ENCODE measurements at places on chromosomes 1 and 21.

- DNase-seq = no peak
Observed at GRCh38 chr1:183620311-183620710, 15.3 kb downstream of the ARPC5 start.

GRCh38 chr1:234342774-234343173 lies 30.5 kb upstream of the COA6 start:
- no peak for DNase-seq

- no peak for DNase-seq
Observed at GRCh38 chr21:38121888-38122720, 134.7 kb upstream of the KCNJ15 start.

GRCh38 chr21:25788677-25789076 lies 53.9 kb downstream of the GABPA start:
- DNase-seq = no peak

- no peak for DNase-seq
Observed at GRCh38 chr1:28343405-28343804, 14.6 kb downstream of the MED18 start.

DNA sequence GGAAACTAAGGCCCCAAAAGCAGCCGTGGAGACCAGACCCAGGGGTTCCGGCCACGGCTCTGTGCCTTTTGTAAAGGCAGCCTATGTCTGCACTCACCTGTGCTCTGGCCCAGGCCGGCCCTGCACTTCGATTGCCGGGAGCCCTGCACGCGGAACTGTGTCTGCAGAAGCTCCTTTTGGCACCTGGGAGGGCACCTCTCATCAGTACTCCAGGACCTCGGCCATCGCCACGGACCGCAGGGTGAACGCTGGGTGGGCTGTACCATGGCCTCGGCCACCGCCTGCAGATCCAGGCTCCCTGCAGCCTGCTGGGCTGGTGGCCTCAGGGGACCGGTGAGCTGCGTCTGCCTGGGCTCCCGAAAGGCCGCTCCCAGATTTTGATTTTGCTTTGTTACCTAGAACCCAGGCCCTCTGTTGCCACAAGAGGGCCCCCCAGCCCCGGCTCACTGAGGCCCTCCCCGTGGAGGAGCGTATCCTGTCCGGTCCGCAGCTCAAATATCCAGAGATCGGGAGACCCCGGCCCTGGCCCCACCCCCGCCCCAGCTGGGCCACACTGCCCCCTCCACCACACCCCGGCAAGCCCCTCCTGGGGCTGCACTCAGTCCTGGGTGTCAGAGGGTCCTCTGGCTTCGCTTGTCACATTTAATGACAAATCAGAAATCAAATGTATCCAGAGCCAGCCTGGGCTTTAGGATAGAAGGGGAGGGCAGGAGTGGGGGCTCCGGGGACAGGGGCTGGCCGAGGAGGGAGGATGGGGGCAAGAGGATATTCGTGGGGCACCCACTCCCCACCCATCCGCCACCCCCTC lies 60.2 kb upstream of the PDE9A start:
- peak; percentile 61 for DNase-seq

- DNase-seq = peak; percentile 65
Observed at GRCh38 chr1:234608911-234609690, 877 bp downstream of the IRF2BP2 start.

DNA sequence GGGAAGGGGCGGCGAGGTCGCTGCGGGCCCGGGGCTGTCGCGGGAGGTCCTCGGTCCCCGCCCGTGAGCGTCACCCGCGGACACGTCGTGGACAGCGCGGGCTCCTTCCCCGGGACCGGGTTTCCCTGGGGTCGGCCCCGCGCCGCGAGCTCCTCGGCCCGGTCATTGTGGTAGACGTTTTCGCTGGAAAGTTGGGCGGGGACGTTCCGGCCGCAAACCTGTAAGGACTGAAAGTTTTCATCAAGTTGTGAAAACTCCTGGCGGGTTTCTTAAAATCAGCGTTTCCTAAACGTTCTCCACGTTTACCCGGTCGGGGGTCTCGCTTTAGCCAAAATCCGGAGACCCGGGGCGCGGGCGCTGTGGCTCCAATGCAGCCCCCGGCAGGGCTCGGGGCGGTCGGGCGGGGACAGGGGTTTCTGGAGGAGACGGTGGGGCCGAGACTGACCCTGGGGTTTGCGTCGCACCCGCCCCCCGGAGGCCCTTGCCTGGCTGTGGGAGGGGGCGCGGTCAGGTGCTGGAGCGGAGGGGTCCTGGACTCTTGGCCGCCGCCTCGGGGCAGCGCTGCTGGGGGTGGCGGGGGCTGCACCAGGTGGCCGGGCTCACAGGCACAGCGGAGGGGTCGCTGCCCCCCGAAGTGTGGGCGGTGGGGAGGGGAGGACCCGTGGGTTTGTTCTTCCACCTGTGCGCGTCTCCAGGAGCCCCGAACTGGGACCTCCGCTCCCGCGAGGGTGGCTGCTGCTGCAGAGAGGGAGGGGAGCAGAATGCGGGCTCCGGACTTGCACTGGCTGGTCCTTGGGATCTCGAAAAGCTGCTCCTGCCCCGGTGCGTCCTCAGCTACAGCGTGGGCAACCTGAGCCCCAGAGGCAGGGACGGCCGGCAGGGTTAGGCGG lies 827 bp downstream of the PRKCZ start:
- DNase-seq = no peak

DNA sequence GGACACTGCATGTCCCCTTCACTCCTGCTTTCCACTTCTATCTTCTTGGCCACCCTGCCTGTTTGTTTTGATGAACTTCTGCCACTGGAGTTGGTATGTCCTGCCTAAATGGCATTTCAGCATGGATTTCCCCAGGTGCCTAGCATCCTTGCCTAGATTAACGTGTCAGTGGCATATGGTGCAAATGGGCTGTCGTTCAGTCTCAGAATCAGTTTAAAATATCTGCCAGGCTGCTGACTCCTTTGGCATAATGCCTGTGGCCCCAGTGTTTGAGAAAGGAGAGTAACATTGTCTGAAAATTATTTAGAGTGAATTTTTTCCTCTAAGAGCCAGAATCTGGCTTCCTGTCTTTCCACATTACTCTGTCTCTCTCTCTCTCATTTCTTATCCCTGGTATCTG lies 64.9 kb upstream of the BARHL2 start:
- DNase-seq = no peak

DNA sequence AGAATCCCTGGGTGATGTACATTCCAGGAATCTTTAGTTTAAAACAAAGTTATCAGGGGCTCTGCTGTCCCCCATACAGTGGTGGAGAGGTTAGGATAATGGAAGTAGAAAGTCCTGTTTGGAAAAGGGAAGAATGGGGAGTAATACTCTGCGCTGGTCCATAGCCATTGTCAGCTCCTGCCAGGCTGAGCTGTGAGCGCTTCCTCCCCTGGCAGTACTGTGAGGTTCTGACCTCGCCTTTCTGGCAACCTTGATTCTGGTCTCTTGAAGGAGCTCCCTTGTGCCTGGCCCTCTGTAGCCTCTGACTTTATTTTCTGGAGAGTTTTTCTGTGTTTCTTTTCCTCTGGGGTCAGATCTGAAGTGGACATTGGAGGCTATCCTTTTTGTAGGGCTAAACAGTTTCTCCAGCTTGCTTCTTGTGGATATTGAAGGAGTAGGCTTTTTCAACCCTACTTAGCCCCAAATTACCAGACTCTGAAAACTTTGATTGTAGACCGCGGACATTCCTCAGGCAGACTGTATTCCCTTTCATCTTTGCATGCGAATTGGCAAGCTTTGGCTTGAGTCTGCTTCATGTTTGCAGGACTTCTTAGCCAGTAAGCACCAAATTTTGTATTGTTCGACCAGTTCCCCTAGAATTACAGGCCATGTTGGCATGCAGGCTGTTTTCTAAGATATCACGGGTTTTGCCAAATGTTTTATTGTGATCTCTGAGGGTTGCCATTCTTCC lies 13.8 kb downstream of the UBE4B start:
- DNase-seq = no peak

GRCh38 chr1:201183209-201183608 lies 7.4 kb upstream of the IGFN1 start:
- no peak for DNase-seq

DNA sequence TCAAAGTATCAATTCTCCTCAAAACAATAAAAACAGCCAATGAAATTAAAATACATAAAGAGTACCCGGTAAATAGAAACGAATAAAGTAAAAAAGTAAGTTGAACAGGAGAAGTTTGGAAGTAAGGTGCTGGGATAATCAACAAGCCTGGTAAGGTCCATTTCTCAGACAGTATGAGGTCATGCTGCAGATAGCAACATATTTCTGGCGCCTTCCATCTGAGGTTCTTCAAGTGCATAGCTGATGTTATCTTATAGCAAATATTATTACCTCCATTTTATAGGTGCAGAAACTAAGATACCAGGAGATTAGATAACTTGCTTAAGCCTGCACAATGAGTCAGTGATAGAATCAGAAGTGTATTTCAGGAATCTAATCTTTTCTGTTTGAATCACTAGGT lies 23.7 kb upstream of the CEP350 start:
- DNase-seq = no peak
